ENCODE measurements at places on chromosomes 6 and 20.
A peak's percentile ranks its signal among the peaks of the same experiment; 100 is the strongest.

DNA sequence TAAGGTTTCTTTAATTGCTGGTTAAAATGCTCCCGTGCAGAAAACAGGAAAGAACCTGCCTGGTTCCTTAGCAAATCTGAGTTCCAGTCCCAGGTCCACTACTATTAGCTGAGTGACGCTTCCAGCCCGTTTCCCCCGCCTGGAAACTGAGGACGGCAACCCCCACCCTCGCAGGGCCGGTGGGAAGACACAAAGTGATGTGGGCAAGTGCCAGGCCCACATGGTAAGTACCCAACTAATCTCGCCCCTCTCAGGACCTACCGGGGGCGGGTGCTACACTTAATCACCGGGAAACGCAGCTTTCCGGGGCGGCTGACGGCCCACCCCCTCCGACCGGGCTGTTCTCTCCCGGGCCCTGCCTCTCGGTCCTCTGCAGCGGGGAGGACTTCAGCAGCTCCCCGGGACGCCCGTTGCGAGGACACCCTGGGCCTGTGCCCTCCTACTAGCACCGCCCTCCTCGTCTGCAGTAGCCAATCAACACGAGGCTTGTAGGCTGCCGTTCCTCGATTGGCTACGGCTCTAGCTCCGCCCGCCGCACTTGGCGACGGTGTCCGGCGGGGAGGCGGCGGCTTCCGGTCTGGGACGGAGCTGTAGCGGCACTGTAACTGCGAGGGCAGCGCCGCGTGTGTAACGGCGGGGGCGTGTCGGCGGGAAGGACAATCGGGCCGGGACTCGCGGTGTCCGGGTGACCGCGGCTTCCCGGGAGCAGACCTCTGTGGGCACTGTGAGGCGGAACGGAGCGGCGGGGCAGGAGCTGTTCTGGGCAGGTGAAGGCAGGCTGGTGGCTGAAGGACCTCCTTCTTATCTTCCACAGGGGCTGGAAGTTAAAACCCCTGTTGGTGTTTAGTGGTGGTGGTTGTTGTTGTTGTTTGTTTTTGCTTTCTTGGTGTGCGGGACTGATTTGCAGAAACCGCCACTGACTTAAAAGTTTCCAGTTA is at the start of gene ZBTB9:
ZBTB9 (plus strand) TSS at position 568 of the 938 bp plus-strand sequence. CDS start 525 bp downstream, outside the sequence.
- DNase-seq, result peak; percentile 82

- DNase-seq, result no peak
These were observed 283.6 kb downstream of the CDKAL1 start for GRCh38 chr6:20817806-20818320.

- no peak for DNase-seq
These were observed 1.5 kb downstream of the EPM2A start for GRCh38 chr6:145733810-145734209.

DNA sequence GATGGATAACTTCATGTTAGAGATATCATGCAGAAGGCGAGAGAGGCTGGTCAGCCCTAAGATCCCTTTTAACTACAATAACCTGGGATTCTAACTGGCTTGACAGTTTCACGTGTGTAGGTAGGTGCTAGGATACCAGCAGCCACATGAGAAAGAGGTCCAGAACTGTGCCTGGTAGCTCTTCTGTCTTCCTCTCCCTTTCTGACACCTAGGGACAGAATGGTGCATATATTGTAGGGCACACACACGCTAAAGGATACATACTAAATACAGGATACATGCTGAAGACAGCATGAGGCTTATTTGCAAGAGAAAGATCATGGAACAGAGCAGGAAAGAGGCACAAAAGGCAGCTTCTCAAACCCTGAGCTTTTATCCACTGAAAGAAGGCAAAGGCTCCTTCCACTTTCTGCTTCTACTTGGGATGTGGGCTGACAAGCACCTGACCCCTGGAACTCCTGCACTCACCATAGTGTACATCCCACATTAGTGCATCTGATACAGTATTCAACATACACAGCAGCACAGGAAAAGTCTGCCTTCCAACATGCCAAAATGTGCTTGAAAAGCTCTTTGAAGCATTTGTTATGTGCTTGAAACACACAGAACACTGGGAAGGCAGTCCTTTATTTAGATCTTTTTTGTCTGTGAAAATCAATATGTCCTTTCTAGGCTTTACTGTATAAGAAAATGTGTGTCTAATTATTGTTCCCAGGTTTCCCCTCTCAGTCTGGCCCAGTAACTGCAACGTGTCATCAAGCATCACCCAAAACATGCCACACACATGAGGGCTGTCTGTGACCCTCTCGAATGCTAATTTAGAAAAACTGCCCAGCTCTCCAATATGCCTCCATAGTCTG is 3.2 kb downstream of the SLC22A23 start:
- DNase-seq, result no peak

DNA sequence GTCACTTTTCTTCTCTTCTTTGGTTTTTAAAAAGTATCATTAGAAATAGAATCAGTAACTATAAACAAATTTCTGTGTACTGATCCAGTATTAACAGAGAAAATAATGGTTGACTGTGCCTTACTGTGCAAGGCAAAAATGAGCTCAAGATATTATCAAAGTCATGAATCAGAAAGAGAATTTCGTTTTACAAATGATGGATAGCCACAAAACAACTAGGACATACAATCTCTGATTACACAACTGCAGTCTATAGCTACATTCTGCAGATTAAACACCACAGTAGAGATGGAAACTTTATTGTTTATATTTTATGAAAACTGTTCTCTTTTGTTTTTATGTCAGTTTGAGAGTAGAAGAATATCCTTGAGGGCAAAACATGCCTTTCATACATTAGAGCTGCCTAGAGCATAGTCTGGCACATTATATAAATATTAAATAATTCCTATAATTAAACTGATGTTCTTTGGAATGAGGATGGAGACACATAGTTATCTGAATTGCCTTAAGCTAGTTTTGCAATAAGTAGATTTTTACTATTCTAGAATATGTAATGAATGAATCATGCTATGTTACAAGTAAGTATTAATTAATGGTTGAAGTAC is 333.1 kb downstream of the LAMA2 start:
- no peak for DNase-seq

GRCh38 chr6:137873273-137873762 is 6.3 kb downstream of the TNFAIP3 start:
- no peak for DNase-seq

DNA sequence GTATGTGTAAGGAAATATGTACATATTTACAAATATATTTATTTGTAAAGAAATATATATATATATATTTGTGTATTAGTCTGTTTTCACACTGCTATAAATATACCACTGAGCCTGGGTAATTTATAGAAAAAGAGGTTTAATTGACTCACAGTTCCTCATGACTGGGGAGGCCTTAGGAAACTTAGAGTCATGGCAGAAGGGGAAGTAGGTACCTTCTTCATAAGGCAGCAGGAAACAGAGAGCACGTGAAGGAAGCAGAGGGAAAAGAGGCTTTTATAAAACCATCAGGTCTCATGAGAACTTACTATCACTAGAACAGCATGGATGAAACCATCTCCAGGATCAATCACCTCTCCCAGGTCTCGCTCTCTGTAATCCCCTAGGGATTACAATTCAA is 644.5 kb upstream of the HS3ST5 start:
- no peak for DNase-seq

GRCh38 chr6:142500250-142500786 is 198.5 kb downstream of the ADGRG6 start:
- no peak for DNase-seq

DNA sequence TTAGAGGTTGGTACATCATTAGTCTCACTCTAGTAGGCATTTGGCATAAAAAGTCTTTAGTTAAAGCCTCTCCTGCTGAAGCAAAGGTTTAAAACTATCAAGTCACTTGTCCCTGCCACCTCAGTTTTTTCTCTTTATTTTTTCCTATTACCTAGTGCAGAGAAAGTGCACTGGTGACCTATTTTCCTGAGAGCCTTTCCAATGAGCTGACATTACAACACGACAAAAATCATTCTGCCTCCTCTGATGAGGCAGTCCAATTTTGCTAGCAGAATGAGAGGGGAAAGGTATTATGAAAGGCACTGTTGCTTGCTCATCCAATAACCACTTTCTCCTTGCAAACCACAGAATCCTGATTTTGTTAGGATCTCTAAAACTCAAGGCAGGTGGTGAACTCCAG is 73.3 kb upstream of the SGK1 start:
- DNase-seq, result no peak

DNA sequence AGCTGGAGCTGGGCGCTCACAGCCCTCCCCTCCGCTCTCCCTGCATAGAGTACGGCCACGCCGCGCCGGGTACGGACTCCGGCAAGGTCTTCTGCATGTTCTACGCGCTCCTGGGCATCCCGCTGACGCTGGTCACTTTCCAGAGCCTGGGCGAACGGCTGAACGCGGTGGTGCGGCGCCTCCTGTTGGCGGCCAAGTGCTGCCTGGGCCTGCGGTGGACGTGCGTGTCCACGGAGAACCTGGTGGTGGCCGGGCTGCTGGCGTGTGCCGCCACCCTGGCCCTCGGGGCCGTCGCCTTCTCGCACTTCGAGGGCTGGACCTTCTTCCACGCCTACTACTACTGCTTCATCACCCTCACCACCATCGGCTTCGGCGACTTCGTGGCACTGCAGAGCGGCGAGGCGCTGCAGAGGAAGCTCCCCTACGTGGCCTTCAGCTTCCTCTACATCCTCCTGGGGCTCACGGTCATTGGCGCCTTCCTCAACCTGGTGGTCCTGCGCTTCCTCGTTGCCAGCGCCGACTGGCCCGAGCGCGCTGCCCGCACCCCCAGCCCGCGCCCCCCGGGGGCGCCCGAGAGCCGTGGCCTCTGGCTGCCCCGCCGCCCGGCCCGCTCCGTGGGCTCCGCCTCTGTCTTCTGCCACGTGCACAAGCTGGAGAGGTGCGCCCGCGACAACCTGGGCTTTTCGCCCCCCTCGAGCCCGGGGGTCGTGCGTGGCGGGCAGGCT is 4.6 kb downstream of the KCNK15 start:
- no peak for DNase-seq

GRCh38 chr6:14595751-14596150 is 478.2 kb downstream of the CD83 start:
- DNase-seq, result no peak

GRCh38 chr6:3627956-3628835 is 123.3 kb downstream of the PXDC1 start:
- DNase-seq, result no peak

DNA sequence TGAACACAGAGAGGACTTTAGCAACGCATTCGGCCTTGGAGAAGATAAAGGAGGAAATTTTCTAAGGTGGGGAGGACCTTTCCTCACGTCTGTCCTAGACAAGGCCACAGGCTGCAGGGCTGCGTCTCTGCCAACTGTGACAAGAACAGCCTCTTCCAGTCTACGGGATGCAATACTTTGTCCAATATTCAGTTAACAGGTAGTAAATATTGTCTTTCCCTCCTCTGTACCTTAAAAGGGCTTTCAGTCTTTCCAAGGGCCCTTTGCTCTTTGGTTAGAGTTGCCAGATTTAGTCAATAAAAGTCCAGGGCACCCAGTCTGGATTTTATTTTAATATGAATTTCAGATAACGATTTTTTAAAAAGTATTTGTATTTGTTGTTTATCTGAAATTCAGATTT is 78.2 kb downstream of the ELOVL4 start:
- no peak for DNase-seq

DNA sequence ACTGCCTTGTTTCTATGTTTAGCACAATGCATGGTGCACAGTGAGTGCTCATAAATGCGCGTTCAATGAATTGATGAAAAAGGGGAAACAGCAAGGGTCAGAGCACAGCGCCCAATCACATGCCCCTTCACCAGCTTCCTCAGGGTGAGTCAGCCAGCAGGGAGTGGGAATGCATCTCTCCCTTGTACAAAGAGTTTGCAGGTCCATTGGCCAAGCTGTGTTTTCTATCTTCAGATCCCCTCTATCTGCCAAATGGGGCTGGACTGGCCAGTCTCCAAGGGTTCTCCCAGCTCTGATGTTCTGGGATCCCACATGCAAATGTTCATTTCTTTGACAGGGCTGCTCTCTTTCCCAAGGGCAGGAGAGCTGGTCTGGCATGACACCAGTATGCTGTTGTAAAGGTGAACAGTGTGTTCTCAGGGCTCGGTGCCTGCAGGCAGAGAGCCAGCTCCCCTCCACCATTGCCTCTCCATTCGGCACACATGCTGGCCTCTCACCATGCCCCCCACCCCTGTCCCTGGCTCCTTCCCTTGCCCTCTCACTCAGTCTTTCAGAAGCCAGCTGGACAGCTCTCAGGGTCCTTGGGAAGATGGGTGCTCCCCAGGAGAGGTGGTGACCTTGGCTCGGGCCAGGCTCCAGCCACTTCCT is 25.0 kb downstream of the ANGPT4 start:
- DNase-seq, result no peak
